A673 (cell line): ENCODE measurements at places on chromosomes 2 and 18. TPM values are rescaled to one million over a fixed set of nuclear protein-coding genes. Genes with fewer than 3 reads are reported as not detected.

DNA sequence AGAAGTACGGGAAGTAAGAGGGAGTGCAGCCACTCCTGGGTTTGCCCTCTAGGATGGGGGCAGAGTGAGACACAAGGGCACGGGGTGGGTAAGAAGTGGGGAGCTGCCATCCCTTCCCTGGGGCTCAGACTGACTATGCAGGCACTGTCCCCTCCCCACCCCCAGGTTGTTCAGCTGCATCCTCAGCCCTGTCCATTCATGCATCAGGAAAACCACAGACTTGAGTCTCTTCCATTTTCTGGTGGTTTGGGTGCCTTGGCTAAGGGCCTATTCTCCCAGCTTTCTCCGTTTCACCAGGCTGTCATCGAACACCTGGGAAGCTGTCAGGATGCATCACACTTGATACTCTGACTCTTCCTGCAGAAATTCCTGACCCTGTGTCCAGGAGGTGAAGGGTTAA is 111.9 kb downstream of the TFCP2L1 start:
- no peak for DNase-seq

- no peak for DNase-seq
Measured at GRCh38 chr18:74797577-74798151, 200.0 kb downstream of the ZNF407 start.

DNA sequence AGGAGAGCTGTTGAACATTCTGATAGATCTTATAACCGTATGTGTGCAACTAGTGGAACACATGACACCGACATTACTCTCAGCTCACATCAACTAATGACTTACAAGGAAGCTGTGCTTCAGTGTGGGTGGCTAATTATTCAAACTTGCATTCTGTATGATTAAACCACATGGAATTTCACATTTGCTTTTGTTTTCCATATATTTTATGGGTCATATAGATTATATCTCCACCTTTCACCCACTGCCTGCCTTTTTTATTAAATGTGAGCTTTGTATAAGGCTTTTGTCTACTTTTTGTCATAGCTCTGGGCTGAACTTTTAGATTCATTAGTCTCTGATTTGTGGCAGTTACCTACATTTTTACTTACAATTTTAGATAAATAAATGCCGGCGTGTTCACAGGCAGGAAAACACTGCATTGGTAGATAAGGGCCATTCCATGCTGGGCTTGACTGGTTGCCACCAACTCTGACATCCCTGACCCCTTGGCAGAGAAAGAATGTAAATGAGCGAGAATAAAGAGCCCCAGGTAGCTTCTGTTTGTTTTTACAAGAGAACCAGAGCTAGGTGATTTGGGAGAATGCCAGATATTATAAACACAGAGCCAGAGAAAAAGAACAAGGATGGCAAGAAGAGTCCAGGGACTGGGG is 35.7 kb downstream of the LYPD6 start:
- no peak for DNase-seq

DNA sequence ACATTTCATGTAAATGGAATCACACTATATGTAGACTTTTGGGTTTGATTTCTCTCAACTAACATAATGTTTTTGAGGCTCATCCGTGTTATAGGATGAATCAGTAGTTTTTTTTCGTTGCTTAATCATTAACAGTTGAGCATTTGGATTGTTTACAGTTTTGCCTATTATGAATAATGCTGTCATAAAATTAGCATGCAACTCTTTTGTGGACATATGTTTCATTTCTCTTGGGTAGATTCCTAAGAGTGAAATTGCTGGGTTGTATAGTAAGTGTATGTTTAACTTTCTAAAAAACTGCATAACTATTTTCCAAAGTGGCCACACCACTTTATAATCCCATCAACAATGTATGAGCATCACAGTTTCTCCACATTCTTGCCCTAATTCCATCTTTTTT is 7.7 kb upstream of the RHBDD1 start:
- no peak for DNase-seq

The POMC gene
- total RNA-seq = not detected in 2 replicates
